ENCODE measurements at places on chromosomes 2 and 18. TPM values are rescaled to one million over a fixed set of nuclear protein-coding genes. Genes with fewer than 3 reads are reported as not detected.

Gene SLC19A3
- 0.10 TPM for total RNA-seq

- DNase-seq = peak; percentile 25
Measured at GRCh38 chr2:224723586-224724217, 7.5 kb upstream of the CCDC195 start.

Gene KRTCAP3
- total RNA-seq = not detected

- no peak for DNase-seq
Measured at GRCh38 chr18:77677536-77677935, 427.9 kb downstream of the GALR1 start.

- no peak for DNase-seq
Measured at GRCh38 chr2:125397535-125398251, 1258.3 kb upstream of the GYPC start.

DNA sequence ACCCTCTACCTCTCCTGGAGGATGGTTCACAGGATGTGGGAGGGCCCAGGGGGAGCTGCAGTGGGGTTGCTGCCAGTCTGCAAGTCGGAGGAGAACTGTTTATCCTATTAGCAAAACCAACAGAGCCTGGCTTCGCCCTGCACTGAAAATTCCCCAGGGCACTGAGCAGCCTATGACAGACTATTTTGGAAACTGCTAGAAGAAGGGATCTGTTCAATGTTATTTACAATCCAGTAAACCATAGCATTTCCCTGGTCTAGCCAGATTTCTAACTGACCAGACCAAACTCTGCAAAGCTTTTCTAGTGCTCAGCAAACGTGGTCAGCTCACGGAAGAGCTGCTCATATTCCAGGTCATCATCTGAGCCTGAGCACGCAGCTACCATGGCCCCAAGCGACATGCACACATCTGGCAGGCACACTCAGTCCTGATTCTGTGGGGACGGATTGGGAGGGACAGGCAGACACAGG, 64.8 kb upstream of the PID1 start:
- no peak for DNase-seq

DNA sequence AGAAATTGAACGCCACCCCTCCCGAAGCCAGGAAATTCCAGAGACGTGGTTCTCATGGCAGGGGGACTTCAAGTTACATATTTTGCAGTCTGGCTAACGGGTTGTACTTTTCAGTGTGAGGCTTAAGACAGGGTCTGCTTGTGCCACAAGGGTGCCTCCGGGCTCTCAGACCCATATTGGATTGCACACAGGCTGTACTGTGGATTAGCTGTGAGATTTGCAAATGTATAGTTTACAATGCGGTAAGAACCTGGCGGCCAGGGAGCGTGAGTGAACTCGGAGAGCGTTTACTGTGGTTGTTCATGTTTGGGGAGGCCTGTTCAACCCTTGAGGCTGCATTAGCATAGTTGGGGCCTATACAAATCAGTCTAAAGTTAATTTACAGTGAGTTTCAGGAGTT, 143.9 kb upstream of the SIX2 start:
- no peak for DNase-seq

Gene CPSF3
- 104 TPM for total RNA-seq

- no peak for DNase-seq
Measured at GRCh38 chr2:120347396-120348060, 1.6 kb downstream of the INHBB start.

Gene MOCOS
- total RNA-seq = 3.3 TPM

GRCh38 chr2:147101941-147102790, 742.7 kb upstream of the ACVR2A start:
- DNase-seq = no peak

DNA sequence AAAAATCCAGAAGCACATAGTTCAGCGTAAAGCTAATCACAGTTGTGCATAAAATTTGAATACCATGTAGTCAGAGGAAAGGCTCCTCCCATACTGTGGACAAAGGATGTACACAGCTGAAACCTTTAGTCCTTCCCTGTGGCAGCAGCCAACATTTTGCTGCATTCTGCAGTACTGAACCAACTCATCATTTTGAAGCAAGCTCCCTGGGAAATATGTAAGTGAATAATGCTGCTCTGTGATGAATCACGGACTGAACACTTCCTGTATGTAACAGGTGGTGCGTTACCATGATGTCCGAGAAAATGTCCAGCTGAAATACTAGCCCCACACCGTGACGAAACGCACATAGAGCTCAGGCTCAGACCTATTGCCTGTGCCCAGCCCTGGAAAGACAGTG, 421.1 kb upstream of the RAB12 start:
- peak; percentile 35 for DNase-seq

Gene UBE2E3
- total RNA-seq = 187 TPM

GRCh38 chr2:137969418-137969765, 5.1 kb downstream of the HNMT start:
- peak; percentile 92 for DNase-seq

DNA sequence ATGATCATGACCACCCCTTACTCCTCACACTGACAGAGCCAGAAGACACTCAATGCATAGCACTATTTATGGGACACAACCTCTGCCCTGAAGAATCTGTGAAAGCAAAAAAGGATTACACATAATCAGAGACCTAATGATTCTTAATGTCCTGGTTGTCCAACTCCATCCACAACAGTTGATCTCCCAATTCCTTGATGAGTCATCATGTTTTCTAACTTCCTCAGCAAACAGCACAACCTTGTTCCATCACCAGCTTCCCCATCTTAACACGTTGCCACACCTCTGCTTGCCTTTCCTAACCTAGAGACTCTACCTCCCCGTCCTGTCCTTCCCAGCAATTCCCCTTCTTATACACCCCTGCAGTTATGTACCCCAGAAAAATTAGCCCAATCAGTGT, 13.2 kb upstream of the MARCHF4 start:
- no peak for DNase-seq
